Effector memory CD8-positive, alpha-beta T cell (primary cell): ENCODE measurements at places on chromosomes 6 and 20.

GRCh38 chr6:7707787-7708186 is 18.1 kb upstream of the BMP6 start:
- no peak for DNase-seq

- DNase-seq: no peak
Measured at GRCh38 chr6:163513570-163514166, 99.2 kb downstream of the QKI start.

DNA sequence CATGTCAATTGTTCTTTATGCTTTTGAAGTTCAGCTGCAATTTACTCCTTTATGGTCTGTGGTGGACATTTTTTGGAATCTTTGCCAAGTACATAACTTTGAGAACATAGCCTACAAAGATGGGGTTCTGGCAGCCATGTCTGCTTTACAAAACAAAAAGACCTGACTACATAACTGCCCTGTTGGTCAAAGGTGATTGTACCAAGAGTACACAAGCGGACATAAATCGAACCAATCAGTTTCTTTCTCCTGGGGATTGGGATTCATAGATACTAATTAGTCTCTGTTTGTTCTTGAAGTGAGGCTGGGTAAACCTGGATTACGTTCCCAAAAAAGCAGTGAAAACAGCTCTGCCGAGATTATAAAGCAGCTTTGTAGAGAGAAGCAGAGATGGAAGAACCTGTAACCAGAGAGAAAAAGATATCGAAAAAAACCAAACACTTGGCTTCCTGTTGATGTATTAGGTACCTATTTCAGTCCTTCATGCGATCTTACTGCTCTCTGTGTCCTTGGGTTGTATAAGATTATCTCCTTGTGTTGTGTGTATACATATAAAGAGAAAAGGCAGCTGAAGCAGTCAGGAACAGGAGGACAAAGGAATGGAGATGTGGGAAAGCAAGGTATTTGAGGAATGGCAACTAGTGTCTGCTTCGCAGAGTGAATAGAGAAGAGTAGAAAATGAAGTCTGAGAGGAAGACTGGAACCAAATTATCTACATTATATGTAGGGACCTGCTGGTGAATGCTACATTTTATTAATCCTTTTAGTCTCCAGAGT is 2.7 kb upstream of the ZFAND3 start:
- DNase-seq: no peak

DNA sequence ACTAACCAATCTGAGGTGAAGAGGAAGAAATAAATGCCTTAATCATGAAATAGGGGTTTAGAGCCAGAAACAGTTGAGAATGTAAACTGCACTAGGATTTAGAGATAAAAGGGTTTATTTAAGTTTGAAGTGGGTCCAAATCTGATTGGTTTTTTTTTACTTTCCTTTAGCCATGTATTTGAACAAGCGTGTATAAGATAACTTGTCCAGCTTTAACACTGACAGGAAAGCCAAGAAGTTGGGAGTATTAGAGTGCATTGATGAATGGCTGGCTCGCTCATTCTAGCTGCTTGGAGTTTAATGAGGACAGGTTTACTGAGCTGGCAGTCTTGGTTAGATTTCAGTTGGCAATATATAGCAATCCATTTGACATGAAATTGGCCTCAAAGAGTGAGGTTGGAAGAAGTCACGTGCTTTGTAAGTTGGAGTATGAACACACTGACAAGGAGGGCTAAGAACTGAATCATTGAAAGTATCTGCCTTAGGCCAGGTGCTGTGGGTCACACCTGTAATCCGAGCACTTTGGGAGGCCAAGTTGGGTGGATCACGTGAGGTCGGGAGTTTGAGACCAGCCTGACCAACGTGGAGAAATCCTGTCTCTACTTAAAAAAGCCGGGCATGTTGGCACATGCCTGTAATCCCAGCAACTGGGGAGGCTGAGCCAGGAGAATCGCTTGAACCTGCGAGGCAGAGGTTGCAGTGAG is 13.7 kb downstream of the SRSF3 start:
- no peak for DNase-seq

GRCh38 chr6:41197234-41197633 is 3.7 kb downstream of the TREML2 start:
- no peak for DNase-seq

DNA sequence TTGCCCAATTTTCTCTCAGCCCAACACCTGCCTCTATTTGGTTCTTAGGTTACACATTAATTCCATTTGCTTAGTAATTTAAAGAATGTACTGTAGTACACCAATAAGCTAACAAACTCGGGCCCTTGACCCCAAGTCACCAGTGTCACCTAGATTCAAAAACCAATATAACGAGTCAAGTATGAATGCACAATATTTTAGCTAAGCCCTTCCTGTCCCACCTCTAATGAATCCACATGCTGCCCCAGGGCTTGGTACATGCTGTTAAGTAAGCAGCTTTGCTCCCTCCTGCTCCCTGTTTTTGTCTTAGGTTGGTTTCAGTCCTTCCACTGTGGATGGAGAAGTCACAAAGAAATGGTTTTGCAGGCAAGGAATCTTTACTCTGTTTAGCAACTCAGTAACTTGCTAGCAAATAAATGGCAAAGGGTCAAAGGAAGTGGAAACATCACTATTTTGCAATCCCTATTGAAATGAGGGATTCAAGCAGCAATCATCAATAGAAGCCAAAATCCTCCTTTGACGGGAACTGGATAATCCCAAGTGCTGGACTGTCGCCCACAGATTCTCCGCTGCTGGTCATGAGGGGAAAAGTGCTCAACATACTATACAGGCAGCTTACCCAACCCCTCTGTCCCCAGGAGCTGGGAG is 5.0 kb upstream of the MPC1 start:
- DNase-seq: no peak

GRCh38 chr6:89449193-89449592 is 16.2 kb downstream of the ANKRD6 start:
- no peak for DNase-seq

DNA sequence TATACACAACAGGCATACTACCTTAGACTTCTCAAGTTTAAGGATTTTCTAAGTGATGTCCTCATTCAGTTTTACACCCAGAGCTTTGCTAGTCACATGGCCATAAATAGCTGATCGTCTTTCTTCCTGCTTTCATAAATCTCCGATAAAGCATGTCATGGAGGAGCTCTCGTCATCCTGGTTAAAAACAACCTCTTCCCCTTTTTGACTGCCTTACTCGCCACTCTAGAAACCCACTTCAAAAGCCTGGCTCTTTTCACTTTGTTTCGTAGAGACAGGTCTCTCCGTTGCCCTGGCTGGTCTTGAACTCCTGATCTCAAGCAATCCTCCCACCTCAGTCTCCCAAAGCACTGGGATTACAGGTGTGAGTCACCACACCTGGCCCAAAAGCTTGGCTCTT is 67.0 kb upstream of the SMIM29 start:
- DNase-seq: no peak

- DNase-seq: no peak
Measured at GRCh38 chr6:24391756-24392405, 10.9 kb upstream of the MRS2 start.

DNA sequence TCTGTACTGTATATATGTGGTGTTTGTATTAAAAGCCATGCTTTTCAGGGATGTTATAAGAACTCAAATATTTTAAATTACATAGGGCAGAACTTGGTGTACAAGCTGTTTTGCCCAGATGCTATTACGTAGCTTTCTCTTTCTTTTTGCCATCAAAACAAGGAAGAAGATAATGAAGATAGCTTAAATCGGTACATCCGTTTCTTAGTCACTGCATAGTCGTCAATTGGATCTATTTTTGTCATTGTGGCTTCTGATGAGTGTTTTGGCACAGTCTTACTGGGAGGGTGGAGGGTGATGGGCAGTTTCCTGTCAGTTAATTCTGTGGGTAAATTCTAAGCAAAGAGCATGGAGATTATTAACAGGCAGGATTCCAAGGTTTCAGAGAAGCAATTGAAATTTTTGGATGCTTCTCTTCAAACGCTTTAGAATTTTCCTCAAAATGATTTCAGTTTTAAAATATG is 649.1 kb upstream of the GJE1 start:
- DNase-seq: peak; percentile 33
